ENCODE measurements at places on chromosomes 1 and 21.

- DNase-seq = no peak
These were observed 747 bp downstream of the STX6 start for GRCh38 chr1:181021811-181022434.

DNA sequence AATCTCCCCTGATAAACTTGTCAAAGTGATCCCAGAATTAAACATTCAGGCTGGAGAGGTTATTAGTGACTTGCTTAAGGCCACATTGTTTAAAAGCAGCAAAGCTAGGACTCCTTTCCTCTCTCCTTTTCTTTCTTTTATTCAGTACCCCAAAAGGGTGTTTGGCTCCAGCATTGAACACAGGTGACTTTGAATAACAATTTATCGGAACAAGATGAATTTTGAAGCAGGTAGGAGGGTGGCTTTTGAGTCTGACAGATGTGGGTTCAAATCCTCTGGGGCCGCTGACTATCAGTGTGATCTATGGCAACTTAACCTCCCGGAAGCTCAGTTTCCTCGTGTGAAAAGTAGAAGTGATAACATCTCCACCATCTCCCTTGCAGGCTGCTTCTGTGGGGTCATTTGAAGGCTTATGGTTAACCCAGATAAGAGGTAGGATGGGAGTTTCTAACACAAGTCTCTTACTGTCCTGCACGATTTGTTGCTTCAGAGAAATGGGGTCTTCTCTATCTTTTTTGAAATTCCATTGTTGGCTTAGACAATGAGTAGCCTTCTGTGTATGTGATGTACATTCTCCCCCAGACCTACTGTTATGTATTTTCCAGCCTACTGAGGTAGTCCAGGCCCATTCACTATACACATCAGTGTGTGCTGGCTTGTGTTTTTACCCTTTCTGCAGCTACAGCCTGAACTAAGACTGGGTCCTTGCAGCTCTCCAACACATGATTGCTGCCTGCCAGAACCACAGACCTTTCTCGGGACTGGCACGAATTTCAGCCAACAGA is 29.0 kb downstream of the JUN start:
- no peak for DNase-seq

- no peak for DNase-seq
These were observed 72.7 kb downstream of the MAST2 start for GRCh38 chr1:45876000-45876617.

- no peak for DNase-seq
These were observed 46.6 kb downstream of the TOR3A start for GRCh38 chr1:179128520-179128919.

- no peak for DNase-seq
These were observed 28.5 kb downstream of the DLGAP3 start for GRCh38 chr1:34900775-34901502.

DNA sequence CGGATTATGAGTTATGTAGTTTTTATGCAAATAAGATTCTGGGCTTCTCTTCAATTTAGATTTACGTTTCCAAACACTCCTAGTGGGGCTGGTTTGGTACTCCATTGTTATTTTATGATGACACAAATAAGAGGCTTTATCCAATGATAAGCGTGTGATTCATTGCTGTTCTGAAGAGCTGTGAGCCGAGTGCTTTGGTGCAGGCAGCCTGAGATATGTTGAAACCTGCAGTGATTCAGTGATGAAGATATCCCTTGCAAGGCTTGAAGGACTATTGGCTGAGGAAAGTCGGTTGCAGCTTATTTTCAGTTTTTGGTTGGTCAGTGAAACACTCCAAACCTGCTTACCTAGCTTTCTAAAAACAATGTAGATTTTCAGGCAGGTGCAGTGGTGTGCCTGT is 112.2 kb downstream of the RYR2 start:
- no peak for DNase-seq

- DNase-seq = no peak
These were observed 73.3 kb downstream of the ARID4B start for GRCh38 chr1:235254721-235255120.

DNA sequence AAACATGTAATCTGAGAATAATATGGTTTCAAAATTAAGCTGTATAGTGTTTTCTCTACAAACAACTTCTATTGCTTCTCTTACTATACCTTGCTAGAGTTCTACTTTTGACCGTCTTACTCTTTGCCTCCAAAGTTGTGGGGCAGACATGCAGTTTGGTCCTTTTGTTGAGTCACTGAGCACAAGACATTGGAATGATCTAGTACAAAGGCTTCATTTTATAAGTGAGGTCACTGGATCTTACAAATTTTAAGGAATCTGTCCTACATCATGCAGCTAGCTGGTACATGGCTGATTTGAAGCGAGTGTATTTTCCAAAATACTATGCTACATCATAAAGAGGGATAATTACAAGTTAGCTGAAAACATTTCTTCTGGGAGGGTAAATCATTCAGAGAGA is 28.8 kb downstream of the OR10J1 start:
- no peak for DNase-seq
